ENCODE measurements at places on chromosomes 1 and 21.

- no peak for DNase-seq
Observed at GRCh38 chr1:180424848-180425457, 77.4 kb downstream of the ACBD6 start.

DNA sequence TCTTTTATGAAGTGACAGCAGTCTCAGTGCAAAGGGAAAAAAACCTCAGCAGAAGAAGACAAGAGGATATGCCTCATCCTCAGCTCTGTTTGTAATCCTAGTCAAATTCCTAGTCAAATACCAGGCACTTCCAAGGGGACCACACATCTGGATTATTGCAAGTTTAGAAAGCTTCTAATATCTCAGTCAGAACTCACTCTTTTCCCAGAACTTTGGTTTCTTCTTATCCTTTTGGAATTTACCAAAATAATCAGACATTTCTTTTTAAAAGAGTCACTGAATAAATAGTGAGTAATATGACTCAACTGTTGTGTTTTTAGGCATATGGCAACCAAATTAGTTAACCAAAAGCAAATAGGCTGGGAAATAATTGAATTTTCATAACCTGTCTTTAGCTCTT is 47.8 kb downstream of the PRRX1 start:
- no peak for DNase-seq

- DNase-seq: no peak
Observed at GRCh38 chr21:42512346-42513034, 1.2 kb upstream of the SLC37A1 start.

DNA sequence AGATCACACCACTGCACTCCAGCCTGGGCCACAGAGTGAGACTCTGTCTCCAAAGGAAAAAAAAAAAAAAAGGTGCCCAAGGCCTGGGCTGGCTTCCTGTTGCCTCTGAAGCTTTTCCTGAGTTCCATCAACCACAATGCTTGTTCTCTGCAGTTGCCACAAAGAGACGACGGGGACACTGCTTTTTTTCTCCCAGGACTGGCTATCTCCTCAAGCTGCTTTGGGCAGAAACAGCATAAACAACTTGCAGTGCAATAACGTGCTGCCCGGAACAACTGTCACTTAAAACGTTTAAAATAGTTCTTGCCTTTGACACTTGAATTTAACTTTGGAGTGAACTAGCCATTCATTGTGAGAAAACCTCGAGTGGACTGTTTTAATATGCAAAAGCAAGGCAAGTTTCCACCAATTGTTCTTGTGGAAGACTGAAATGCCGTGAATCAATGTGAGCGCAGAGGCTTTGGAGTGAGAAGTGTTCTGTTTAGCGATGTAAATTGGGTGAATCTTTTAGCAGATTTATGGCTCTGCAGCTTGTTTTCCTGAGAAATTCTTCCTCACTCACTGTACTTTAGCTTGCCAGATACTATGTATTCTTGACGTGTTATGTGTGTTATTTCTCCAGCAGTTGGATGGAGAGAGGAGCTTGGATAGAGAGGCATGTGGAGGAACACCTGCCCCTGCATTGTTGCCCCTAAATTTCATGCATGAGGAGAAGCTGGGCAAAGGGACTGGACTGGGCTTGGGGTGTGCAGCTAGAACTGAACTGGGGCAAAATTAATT is 188.1 kb upstream of the KIAA0040 start:
- DNase-seq: peak; percentile 2

DNA sequence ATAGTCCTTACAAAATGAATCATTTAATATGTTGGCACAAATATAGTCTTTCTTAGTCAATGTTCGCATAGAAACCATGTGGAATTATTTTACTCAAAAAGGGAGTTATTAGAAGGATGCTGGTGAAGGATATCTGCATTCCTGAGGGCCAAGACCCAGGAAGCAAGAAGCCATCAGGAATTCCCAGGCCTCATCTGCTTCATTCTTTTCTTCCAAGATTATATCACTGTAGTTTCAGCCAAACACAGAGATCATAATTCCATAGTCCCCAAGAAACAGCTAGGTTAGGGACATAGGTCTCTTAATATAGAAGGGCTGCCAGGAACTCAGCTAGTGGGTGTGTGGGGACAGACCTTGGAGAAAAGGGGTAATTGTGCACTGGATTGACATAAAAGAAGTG is 28.6 kb upstream of the DISC1 start:
- DNase-seq: no peak

GRCh38 chr1:109500941-109501381 is 7.1 kb downstream of the CYB561D1 start:
- DNase-seq: no peak

- no peak for DNase-seq
Observed at GRCh38 chr1:84060781-84061180, 61.8 kb upstream of the TTLL7 start.

DNA sequence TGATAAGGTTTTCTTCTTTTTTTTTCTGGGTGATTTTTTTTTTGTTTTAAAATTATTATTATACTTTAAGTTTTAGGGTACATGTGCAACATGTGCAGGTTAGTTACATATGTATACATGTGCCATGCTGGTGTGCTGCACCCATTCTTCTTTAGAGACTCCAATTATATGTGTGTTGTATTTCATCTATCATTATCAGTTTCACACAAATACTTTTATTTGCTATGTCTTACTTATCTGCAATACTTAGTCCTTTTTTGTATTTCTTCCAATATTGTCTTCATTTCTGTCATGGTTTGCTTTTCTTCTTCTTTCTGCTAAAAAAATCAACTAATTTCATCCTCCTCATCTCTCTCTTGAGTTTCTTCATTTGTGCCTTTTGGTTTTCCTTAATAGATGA is 3.9 kb upstream of the PDE4B start:
- no peak for DNase-seq

DNA sequence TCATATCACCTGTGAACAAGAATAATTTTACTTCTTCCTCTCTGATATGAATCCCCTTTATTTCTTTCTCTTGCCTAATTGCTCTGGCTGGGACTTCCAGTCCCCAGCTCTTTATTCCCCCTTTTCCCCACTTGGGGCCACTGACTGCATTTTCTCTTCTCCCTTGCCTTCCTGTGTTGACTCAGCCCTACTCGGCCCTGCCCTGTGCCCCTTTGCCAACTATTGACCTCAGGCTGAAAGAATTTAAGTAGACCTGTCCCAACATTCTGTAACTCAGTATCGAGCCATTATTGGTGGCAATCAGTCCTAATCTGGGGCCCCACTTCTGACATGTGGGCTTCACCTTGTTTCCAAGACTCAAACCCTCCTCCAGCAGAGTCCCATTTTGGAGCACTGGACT is 60.6 kb upstream of the STUM start:
- no peak for DNase-seq

GRCh38 chr1:76292418-76293184 is 218.1 kb downstream of the ST6GALNAC3 start:
- DNase-seq: no peak

GRCh38 chr1:184531296-184531695 is 144.5 kb downstream of the C1orf21 start:
- no peak for DNase-seq

DNA sequence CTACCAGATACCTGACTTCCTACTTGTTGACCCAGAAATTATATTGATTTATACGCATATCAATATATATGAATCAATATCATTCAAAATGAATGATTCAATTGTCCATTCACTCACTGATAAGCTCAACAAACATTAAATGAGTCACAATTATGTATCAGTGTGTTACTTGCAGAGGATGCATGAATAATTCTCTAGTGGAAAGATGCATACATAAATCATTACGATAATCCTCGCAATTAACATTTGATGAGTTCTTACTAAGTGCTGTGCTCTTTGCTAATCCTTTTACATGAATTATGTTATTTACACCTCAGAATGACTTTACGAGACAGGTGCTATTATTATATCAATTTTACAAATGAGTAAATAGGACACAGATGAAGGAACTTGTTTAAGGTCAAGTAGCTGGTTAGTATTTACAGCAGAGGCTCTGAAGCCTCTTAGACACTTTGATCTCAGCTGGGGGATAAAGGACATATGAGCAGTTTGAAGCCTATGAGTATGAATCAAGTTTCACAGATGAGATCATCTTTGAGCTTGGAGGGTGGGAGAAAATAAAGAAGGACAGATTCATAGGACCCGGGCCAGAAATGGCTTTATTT is 112.8 kb upstream of the ADAMTS5 start:
- DNase-seq: no peak

DNA sequence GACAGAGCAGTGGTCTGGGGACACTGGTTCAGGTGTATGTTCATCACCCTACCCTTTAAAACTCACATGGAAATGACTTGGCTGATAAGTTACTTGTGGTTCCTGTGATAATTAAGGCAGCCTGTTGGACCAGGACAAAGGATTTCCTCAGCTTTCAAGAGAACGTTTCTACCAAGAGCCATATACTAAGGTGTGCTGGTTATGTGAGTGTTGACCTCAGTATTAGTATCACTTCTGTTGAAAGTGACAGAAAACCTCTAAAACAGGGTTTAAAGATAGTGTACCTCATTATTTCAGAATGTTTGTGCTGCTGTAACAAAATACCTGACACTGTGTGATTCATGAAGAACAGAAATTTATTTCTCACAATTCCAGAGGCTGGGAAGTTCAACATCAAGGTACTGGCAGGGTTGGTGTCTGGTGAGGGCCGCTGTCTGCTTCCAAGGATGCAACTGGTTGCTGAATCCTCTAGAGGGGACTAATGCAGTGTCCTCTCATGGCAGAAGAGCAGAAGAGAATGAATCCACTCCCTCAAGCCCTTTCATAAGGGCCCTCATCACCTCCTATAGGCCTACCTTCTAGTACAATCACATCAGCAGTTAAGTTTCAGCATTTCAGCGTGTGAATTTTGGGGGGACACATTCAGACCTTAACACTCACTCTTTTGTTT is 54.9 kb downstream of the UCK2 start:
- no peak for DNase-seq

DNA sequence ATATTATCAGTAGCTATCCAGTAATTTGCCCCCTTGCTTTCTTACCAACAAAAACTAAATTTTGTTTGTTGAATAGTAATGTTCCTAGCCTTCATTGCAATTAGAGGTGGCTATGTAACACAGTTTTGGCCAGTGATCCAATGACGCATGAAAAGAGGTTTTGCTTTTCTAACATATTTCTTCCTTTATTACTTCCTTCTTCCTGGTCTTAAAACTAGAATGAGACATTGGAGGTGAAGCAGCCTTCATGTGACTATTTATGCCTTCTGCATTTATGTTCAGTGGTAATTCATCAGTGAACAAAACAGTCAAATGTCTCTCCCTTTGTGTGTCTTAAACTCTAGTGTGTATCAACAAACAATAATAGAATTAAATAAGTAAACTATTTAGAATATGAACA is 35.5 kb downstream of the LRIF1 start:
- DNase-seq: no peak

GRCh38 chr1:43348343-43348808 is 10.4 kb upstream of the CDC20 start:
- no peak for DNase-seq
